ENCODE measurements at places on chromosomes 6 and 20.

DNA sequence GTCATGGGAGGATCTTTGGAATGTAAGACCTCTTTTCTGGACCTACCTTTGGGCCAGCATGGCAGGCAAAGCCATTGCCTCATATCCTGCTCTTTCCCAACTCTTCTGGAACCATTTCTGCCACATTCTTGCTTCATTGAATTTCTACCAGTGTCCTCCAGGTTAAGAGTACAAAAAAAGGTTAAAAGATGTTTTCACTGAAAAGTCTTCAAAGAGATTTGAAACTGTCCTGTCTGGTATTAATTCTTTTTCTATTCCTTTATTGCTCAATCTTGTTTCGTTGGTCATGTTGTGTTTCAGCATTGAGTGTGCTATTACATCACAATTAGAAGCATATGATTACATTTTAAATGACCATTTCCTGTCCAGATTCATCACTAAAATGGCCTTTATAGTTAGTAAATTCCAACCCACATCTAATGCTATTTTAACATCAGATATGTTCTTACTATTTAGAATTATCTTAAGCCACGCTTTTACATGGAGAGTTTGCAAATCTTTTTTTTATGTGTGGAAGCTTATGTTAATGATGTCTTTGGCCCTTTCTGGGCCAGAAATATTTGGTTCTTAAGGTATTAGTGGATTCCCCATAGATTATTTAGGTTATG is 450.9 kb downstream of the GJA1 start:
- DNase-seq, result no peak

DNA sequence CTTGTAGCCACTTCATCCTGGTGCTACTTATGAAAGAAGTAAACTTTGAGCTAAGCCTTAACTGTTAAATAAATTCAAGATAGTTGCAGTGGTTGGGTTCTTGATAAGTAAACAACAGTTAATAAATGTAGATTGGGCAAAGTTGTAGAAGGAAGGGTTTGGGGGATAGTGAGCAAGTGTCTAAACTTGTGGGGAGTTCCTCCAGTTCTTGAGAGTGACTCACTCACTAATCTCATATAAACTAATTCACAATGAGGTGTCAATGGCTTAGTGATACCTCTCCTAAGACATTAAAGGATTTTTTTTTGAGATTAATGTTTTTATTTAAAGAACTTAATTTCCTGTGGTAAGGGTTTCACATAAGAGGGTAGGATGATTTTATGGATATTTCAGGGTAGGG is 507.4 kb downstream of the BMP2 start:
- no peak for DNase-seq

GRCh38 chr6:14474816-14475215 is 357.2 kb downstream of the CD83 start:
- no peak for DNase-seq

- DNase-seq, result peak; percentile 55
These were observed 1076.4 kb downstream of the HACE1 start for GRCh38 chr6:103783329-103783728.

DNA sequence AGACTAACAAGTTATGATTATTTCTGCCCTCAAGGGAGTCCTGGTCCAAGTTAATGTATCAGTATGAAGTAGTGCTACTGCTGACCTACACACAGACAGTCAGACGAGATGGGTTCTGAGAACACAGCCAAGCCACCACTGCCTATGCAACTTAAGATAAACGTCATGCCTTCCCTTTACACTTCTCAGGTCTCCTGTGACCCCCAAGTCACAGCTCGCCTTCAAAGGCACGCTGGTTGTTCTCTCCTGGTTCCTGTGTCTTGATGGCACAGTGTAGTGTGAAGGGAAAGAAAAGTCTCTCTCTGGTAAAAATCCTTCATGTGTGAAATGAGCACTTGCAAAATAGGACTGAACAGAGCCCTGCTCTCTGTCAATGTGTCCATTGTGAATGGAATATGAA is 377.8 kb downstream of the ADGRB3 start:
- DNase-seq, result no peak

- DNase-seq, result no peak
These were observed 92.5 kb upstream of the HDGFL1 start for GRCh38 chr6:22476811-22477390.

GRCh38 chr20:29740951-29741593 is 1516.4 kb upstream of the DEFB115 start:
- no peak for DNase-seq

DNA sequence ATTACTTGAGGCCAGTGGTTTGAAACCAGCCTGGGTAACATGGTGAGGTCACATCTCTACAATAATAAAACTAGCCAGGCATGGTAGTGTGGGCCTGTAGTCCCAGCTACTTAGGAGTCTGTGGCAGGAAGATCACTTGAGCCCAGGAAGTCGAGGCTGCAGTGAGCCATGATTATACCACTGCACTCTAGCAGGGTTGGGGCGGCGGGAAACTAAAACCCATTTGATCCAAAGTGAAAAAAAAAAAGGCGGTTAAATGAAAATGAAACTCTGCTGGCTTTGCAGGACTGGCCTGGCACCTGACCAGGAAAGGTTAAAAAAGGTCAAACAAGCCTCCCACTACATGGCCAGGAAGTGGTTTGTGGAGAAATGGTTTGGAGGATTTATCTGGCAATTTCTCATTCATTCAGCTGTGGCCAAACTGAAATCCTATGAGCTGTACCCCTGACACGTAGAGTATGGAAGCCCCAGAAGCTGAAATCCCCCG is 36.6 kb downstream of the MTRES1 start:
- no peak for DNase-seq
